ENCODE measurements at places on chromosomes 12 and 14. TPM values are rescaled to one million over a fixed set of nuclear protein-coding genes. Genes with fewer than 3 reads are reported as not detected.

DNA sequence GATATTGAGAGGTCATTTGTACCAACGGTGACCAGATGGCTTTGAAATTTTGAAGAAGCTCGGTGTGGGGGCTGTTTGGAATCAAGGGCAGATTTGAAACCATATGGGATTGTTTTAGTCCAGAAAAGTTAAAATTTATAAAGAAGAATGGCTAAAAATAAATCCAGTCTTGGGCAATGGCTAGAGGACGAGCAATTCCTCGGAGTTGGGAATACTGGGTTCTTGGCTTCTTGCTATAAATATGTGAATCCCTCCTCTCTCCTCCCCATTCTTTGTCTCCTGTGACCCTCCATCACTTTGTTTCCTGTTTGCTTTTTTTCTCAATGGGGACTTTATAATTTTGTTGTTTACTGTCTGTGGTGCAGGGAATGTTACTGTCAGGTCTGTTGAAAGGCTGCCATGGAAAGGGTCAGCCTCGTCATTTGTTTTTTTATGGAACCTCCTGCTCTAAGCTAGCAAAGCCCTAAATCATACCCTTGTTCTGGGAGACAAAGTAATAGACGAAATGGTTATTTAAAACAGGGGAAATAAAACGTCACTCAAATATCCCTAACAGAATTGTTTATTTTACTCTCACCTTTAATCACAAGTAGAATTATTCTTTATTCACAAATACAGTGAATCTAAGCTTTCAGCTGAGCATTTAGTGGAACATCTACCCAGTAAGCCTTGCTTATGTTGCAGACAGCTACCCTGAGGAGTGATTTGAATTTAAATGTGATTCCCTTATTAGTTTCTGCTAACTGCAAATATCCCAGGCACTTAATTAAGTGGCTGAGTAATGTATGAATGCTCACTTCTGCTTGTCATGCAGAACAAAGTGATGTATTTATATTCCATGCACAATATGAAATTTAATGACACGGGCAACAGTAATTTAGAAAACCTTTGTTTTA is 273.1 kb upstream of the NOVA1 start:
- no peaks in the 10 kb centered on the region for H3K4me1 ChIP-seq
- DNase-seq = peak; percentile 47
- H3K27me3 ChIP-seq = no peaks in the 10 kb centered on the region
- no peaks in the 10 kb centered on the region for H3K36me3 ChIP-seq

DNA sequence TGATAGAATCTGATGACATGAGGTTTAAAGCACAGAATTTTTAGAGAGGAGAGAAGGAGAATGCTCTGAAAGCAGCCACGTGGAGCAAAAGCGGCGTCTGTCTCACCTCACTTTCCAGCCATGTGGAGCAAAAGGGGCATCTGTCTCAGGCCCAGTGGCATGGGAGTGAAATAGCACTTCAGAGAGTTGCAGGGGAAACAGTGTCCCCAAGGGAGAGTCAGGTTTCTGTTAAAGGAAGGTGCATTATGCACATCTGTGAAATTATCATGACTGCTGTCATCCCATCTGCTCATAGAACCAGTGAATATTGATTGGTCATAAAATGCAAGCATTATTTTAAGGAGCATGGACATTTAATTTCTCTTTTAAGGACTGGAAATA is 124.0 kb downstream of the BICD1 start:
- DNase-seq = no peak
- no peaks in the 10 kb centered on the region for H3K27me3 ChIP-seq
- H3K27ac ChIP-seq = no peak overlapping the region
- no peaks in the 10 kb centered on the region for H3K4me1 ChIP-seq

- no peak for DNase-seq
- no peaks in the 10 kb centered on the region for H3K27me3 ChIP-seq
- no peak overlapping the region for H3K4me3 ChIP-seq
- peaks cover 5% of the 10 kb centered on the region for H3K4me1 ChIP-seq
- H3K36me3 ChIP-seq = no peaks in the 10 kb centered on the region
Observed at GRCh38 chr12:105574056-105574715, 243.7 kb downstream of the C12orf75 start.

GRCh38 chr12:105967038-105967776 is 171.5 kb downstream of the NUAK1 start:
- DNase-seq = peak; percentile 48
- peaks cover 6% of the 10 kb centered on the region for H3K4me1 ChIP-seq
- no peaks in the 10 kb centered on the region for H3K36me3 ChIP-seq
- peak overlapping the region; percentile 81 for H3K27ac ChIP-seq

GRCh38 chr12:24697295-24697694 is 251.6 kb downstream of the BCAT1 start:
- H3K4me3 ChIP-seq = no peak overlapping the region
- no peak for DNase-seq
- no peak overlapping the region for H3K27ac ChIP-seq
- H3K27me3 ChIP-seq = no peaks in the 10 kb centered on the region

- H3K27me3 ChIP-seq = no peaks in the 10 kb centered on the region
- H3K27ac ChIP-seq = peak overlapping the region; percentile 100
- DNase-seq = peak; percentile 80
- H3K4me3 ChIP-seq = peak overlapping the region; percentile 92
- H3K36me3 ChIP-seq = peaks cover 17% of the 10 kb centered on the region
Observed at GRCh38 chr14:77027538-77028383, 747 bp downstream of the IRF2BPL start.

- peak overlapping the region; percentile 100 for H3K27ac ChIP-seq
- peaks cover 20% of the 10 kb centered on the region for H3K36me3 ChIP-seq
- peak; percentile 44 for DNase-seq
- H3K4me1 ChIP-seq = peaks cover 54% of the 10 kb centered on the region
- peak overlapping the region; percentile 79 for H3K4me3 ChIP-seq
- H3K27me3 ChIP-seq = no peaks in the 10 kb centered on the region
Observed at GRCh38 chr12:121801595-121802484, 2.0 kb upstream of the SETD1B start.

DNA sequence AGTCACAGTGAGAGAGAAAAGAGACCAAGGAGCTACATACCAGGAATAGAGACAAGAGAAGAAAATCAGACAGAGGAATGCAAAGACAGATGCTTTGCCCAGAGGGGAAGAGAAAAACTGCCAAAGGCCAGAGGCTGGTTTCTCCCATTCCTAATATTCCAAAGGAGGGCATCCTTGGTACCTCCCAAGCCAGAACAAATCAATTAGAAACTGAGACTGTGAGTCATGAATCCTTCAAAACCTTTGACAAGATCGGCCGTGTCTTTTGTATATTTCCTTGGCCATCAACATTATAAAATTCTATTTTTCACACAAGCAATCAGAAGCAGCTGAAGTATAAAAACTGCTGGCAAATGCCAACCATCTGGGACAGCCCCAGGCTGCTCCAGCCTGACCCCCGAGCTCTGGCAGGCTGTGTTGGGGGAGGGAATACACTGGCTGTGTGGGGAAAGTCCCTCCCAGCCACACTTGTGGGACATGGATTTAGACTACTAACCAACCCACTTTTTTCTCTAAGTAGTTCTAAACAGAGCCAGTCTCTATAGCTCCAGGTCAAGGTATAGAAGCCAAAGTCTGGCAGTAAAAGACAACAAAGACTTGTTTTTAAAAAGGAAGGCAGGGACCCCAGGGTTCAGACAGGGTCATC is 13.7 kb downstream of the POMT2 start:
- no peak overlapping the region for H3K4me3 ChIP-seq
- H3K36me3 ChIP-seq = peaks cover 16% of the 10 kb centered on the region
- H3K27ac ChIP-seq = peak overlapping the region; percentile 96
- no peaks in the 10 kb centered on the region for H3K27me3 ChIP-seq
- peak; percentile 84 for DNase-seq
- peaks cover 40% of the 10 kb centered on the region for H3K4me1 ChIP-seq

DNA sequence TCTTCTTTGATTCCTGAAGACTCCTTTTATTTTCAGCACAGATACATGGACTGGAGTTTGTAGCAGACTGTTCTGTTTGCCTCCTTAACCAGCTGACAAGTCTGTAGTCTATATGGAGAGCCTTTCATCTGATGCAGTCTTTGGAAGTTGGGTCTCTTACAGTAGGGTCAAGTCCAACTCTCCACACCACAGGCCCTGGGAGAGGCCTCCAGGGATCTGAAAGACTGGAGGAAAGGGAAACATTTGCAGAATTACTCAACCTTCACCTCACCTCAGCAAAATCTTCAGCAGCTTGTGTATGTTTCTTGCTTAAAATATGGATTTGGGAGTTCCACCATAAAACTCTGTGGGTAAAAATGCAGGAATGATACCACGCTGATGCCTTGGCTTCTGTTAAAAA is 188.4 kb downstream of the MSRB3 start:
- no peaks in the 10 kb centered on the region for H3K4me1 ChIP-seq
- H3K27ac ChIP-seq = no peak overlapping the region
- H3K27me3 ChIP-seq = no peaks in the 10 kb centered on the region
- H3K4me3 ChIP-seq = no peak overlapping the region
- peak; percentile 8 for DNase-seq
- peaks cover 3% of the 10 kb centered on the region for H3K36me3 ChIP-seq

- no peak overlapping the region for H3K4me3 ChIP-seq
- DNase-seq = peak; percentile 86
- no peak overlapping the region for H3K27ac ChIP-seq
- peaks cover 7% of the 10 kb centered on the region for H3K4me1 ChIP-seq
- H3K36me3 ChIP-seq = peaks cover 11% of the 10 kb centered on the region
- no peaks in the 10 kb centered on the region for H3K27me3 ChIP-seq
Observed at GRCh38 chr12:110543252-110543959, 39.7 kb downstream of the PPTC7 start.

DNA sequence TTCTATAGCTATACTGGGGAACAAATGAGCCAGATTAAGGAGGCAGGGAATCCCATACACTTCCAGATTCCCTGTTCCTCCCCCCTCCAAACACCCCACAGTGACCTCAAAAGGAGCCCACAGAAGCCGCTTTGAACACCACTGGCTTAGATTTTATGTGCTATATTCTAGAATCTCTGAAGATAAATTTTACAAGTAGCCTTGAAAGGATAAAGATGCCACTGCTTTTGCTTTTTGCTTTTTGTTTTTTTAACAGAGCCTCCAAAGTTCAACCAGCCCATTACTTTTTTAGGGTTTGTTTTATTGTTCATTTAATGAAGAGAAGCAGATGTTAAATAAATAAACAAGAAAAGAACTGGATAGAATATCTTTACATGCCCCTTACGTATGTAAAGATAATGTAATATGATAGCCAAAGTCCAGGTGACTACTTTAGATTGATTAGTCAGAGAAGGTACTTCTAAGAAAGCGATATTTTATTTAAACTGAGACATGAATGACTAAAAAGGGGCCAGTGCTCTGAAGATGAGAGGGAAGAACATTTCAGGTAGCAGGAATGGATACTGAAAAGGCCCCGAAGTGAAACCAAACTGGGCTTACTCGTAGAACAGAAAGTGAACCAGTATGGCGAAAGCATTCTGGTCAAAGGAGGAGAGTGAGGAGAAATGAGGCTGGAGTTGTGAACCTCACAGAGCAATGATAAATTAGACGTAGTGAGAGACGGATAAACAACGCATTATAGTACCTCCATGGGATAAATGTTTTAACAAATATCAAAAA is 44.6 kb downstream of the DUSP6 start:
- DNase-seq = no peak
- H3K27me3 ChIP-seq = no peaks in the 10 kb centered on the region
- no peak overlapping the region for H3K4me3 ChIP-seq
- no peaks in the 10 kb centered on the region for H3K36me3 ChIP-seq
- H3K27ac ChIP-seq = no peak overlapping the region
- no peaks in the 10 kb centered on the region for H3K4me1 ChIP-seq

DNA sequence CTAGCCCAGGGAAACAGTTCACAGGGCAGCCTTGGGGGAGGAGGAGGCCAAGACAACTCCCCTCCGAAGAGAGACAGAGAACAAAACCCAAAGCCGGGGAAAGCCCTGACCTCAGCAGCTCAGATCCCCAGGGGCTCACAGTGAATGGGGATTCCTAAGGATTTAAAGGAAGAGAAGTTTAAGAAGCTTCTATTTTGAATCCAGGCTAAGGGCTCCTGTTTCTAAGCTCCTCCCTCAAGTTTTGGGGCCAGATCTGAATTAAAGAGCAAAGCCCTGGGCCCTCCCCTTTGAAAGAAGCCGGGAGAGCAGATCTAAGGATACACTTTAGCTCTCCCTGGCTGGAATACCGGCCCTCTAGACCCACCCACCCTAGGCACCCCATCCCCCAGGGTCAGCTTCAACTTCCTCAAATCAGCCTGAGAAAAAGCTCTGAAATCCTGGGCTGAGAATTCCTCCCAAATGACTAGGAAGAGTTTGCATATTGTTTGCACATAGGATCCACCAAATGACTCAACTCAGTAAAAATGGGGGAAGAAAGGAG is 3.9 kb downstream of the KDM2B start:
- peaks cover 57% of the 10 kb centered on the region for H3K4me1 ChIP-seq
- no peak overlapping the region for H3K4me3 ChIP-seq
- peaks cover 3% of the 10 kb centered on the region for H3K36me3 ChIP-seq
- DNase-seq = peak; percentile 79
- H3K27me3 ChIP-seq = no peaks in the 10 kb centered on the region

- H3K4me3 ChIP-seq = no peak overlapping the region
- peaks cover 8% of the 10 kb centered on the region for H3K4me1 ChIP-seq
- DNase-seq = peak; percentile 93
- H3K36me3 ChIP-seq = no peaks in the 10 kb centered on the region
- peak overlapping the region; percentile 38 for H3K27ac ChIP-seq
- H3K27me3 ChIP-seq = no peaks in the 10 kb centered on the region
Observed at GRCh38 chr12:115245020-115245419, 561.0 kb upstream of the TBX3 start.

DNA sequence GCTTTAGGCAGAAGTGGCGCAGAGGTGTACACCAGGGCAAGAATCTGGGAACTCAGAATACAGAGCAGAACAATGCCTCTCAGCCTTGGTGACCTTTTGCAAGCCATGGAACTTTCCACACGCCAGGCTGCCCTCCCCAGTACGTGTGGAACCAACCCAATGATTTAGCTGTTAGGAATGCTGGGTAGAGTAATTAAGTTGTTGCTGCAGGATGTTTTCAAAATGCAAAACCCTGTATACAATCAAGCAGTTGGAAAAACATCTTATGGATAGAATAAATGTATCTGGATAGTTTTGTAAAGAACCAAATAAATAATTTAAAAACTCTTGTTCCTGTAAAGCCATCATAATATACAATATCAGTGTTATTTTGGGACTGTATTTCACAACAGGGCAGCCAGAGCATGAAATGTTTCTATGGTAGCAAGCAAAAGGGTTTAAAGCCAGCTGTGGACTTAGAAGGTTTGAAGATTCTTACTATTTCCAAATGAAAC is 19.4 kb downstream of the PPP1R36 start:
- H3K4me1 ChIP-seq = peaks cover 15% of the 10 kb centered on the region
- DNase-seq = peak; percentile 65
- H3K36me3 ChIP-seq = no peaks in the 10 kb centered on the region
- H3K4me3 ChIP-seq = no peak overlapping the region
- H3K27me3 ChIP-seq = no peaks in the 10 kb centered on the region

- no peaks in the 10 kb centered on the region for H3K4me1 ChIP-seq
- no peak for DNase-seq
- H3K36me3 ChIP-seq = peaks cover 11% of the 10 kb centered on the region
- H3K27ac ChIP-seq = no peak overlapping the region
- H3K27me3 ChIP-seq = no peaks in the 10 kb centered on the region
Observed at GRCh38 chr12:24822121-24822899, 126.6 kb downstream of the BCAT1 start.

Gene SNRNP35
- polyA plus RNA-seq = 33.9 TPM

Gene CDCA3
- polyA plus RNA-seq = 17.8 TPM

Gene OR6C74
- not detected for polyA plus RNA-seq

Gene OR10P1
- polyA plus RNA-seq = not detected

Gene TPPP2
- polyA plus RNA-seq = 0.37 TPM

Gene KRT79
- not detected for polyA plus RNA-seq
